ENCODE measurements at places on chromosomes 1 and 21. TPM values are rescaled to one million over a fixed set of nuclear protein-coding genes. Genes with fewer than 3 reads are reported as not detected.

The RHEX gene
- 3.8 TPM for total RNA-seq

The SPAG17 gene
- total RNA-seq, result 1.1 TPM

The LUZP1 gene
- 22.5 TPM for total RNA-seq

The ADCY10 gene
- total RNA-seq, result 0.21 TPM

The TMEM82 gene
- total RNA-seq, result not detected

The PACC1 gene
- total RNA-seq, result 10.3 TPM

The C8A gene
- total RNA-seq, result not detected

DNA sequence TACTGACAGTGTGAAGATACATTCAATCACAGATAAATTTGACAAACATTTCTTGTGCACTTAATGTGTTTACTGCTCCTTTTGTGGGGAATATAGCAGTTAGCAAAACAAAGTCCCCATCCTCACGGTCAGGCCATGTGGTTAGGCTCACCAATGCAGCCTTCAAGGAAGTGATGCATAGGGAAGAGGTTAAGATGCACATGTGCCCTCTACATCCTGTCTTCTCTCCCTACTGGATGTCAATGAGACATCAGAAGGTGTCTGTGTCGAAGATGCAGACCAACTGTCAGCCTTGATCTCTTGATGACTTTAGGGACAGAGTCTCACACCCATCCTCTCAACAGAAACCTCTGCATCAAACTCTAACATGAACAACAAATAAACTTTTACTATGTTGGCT is 78.7 kb downstream of the FH start:
- no peak for DNase-seq

DNA sequence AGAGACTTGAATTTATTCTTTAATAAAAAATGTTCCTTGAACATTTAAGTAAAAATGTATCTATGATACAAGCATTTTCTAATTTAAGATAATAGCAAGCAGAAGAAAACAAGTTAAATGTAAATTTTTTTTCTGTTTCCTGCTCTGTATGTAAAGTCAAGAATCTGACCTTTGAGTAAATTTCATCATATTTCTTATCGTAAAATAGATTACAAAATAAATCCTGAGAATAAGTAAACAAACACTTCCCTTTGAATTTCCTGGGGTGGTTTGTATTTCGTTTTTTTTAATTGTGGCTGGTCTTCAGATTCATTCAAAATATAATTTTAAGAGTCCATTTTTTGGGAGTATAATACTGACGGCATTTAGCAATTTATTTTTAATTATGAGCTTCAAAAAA is 77.6 kb downstream of the POU2F1 start:
- DNase-seq, result no peak

DNA sequence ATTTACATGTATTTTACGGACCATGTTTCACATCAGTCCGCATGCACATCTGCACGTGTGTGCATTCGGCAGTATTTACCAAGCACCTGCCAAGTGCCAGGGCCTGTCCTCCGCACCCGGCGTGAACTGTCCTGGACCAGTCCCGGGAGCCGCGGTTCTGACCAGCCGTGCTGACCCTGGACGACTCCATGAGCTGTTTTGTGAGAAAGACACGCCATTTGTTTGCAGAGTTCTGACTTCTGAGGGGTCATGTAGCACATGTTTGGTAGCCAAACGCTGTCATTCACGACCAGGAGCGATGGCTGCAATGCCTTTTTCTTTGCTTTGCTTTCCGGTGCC is 3.3 kb upstream of the OLIG2 start:
- no peak for DNase-seq

GRCh38 chr1:232769733-232770132 is 35.5 kb upstream of the MAP10 start:
- DNase-seq, result no peak

DNA sequence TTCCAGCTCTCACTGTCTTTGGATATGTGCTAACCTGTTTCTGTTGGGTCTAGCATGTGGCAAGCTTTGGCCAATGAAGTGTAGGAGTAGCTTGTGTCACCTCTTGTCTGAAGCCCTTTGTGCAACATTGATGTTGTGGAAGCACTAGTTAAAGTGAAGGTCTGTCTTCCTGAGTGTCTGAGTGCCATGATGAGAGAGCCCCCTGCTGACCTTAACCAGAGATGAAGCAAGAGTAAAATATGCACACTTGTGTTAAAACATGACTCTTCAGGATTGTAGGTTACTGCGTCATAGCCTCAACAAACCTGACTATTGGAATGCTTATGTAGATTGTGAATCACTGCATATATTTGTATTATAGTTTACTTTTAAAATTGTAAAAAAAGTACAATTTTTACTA is 103.7 kb downstream of the NCAM2 start:
- DNase-seq, result peak; percentile 41

DNA sequence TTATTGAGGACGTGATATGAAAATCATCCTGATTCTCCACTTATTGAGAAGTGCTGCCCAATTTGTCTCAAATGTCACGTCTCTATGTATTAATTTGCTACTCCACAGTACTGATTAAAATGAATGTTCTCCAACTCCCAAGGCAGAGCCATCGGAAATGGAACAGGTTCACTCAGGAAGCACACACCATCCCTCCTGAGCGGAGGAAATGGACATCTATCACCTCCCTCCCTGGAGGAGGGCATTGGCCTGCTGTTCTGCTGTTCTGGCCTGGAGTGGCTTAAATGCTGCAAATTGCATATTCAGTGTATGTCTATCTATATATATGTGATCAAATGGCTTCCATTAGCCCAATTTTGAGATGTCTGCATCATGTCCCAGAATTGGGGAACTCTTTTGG is 140.5 kb downstream of the CSMD2 start:
- DNase-seq, result no peak

GRCh38 chr1:15525050-15526020 is 1.3 kb upstream of the DNAJC16 start:
- peak; percentile 46 for DNase-seq

- no peak for DNase-seq
Observed at GRCh38 chr1:212515329-212515760, 82.6 kb downstream of the NENF start.

GRCh38 chr1:216193839-216194443 is 229.3 kb downstream of the USH2A start:
- DNase-seq, result no peak

DNA sequence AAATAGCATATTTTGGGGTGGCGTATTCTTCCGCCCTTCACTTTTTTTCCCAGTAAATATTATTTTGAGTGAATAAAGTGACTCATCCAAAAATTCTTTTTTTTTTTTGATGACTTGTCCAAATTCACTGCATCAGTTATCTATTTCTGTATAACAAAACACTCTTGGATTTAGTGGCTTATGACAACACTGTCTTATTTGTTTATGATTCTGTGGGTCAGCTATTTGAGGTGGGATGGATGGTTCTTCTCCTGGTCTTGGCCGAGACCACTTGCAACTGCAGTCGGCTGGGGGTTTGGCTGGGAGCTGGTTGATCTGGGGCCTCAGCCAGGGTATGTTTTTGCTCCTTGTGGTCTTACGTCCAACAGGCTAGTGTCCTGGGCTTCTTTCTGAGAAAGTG is 39.9 kb upstream of the SRSF10 start:
- peak; percentile 43 for DNase-seq
